ENCODE measurements at places on chromosomes 2 and 18. TPM values are rescaled to one million over a fixed set of nuclear protein-coding genes. Genes with fewer than 3 reads are reported as not detected.

Gene MEIS1
- total RNA-seq = 1.5 TPM

Gene PLA2R1
- total RNA-seq = 2.8 TPM

Gene SCN7A
- not detected for total RNA-seq

Gene GRB14
- total RNA-seq = 3.1 TPM

Gene ABHD1
- total RNA-seq = 1.3 TPM

All from A549 treated with DMSO at 1 μM for 4 hours (cell line).